Lower lobe of right lung (tissue), 2 donors: ENCODE measurements at places on chromosomes 7 and 10. TPM values are rescaled to one million over a fixed set of nuclear protein-coding genes. Genes with fewer than 3 reads are reported as not detected.

Gene TUBAL3
- total RNA-seq = not detected

Gene HYAL4
- not detected for total RNA-seq

Gene SORCS1
- 0.15 TPM for total RNA-seq

GRCh38 chr7:132430861-132431822, 145.1 kb downstream of the PLXNA4 start:
- DNase-seq = no peak
- no peak overlapping the region for H3K4me3 ChIP-seq
- H3K36me3 ChIP-seq = no peaks in the 10 kb centered on the region

GRCh38 chr7:90262438-90262837, 17.5 kb downstream of the CFAP69 start:
- H3K27ac ChIP-seq = no peak overlapping the region
- no peaks in the 10 kb centered on the region for H3K27me3 ChIP-seq
- no peaks in the 10 kb centered on the region for H3K36me3 ChIP-seq
- H3K4me3 ChIP-seq = no peak overlapping the region
